Left kidney (tissue), 8 donors: ENCODE measurements at places on chromosomes 5 and 9.
A peak's percentile ranks its signal among the peaks of the same experiment; 100 is the strongest.

- no peak for DNase-seq
Measured at GRCh38 chr5:5481206-5481605, 58.7 kb downstream of the ICE1 start.

DNA sequence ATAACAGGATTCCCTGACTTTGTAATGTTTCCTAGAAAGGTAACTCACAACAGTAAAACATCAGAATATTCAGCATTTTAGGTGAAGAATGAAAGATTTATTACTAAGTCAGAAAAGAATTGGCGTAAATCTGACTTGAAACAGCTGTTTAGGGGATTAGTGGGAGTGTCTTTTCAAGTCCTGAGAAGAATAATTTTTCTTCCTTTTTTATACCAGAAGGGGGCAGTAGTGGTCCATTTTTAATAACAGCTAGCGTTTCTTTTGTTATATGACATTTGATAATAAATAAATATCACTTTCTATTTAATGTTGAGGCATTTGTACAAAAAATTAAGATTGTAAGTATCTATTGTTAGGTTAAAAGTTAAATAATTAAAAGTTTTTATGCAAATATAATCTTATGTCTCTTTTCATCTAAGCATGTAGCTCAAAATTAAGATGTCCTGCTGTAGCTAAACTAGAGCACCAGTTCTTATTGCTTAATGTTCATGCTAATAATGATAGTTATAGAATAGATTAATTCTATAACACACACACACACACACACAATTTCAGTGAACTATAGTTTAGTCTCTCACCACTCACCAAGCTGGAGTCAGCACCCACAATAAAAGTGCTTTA, 258.7 kb upstream of the ARRDC3 start:
- DNase-seq, result peak; percentile 62

DNA sequence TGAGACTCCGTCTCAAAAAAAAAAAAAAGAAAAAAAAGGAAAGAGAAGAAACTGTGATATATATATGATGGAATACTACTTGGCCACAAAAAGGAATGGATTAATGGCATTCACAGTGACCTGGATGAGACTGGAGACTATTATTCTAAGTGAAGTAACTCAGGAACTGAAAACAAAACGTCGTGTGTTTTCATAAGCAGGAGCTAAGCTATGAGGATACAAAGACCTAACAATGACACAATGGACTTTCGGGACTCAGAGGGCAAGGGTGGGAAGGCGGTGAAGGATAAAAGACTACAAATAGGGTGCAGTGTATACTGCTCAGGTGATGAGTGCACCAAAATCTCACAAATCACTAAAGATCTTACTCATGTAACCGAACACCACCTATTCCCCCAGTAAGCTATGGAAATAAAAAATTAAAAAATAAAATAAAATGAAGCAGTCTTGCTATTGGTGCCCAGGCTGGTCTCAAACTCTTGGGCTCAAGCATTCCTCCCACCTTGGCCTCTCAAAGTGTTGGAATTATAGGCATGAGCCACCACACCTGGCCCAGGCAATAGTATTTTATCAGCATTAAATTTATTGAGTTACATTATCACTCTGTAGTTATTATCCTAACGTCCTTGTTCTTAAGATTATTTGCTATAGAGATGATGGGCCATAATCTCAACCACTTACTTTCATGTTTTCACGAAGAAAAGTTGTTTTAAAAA, 71.5 kb upstream of the GPBP1 start:
- DNase-seq, result no peak

GRCh38 chr5:139150367-139150999, 47.7 kb downstream of the SIL1 start:
- DNase-seq, result no peak

- no peak for DNase-seq
Measured at GRCh38 chr5:6899221-6899620, 186.0 kb downstream of the TENT4A start.

- DNase-seq, result no peak
Measured at GRCh38 chr5:180097926-180098325, 26.4 kb upstream of the RNF130 start.

- DNase-seq, result peak; percentile 51
Measured at GRCh38 chr9:15116130-15116580, 190.9 kb downstream of the TTC39B start.

GRCh38 chr5:36743891-36744772, 132.4 kb upstream of the NIPBL start:
- peak; percentile 43 for DNase-seq

DNA sequence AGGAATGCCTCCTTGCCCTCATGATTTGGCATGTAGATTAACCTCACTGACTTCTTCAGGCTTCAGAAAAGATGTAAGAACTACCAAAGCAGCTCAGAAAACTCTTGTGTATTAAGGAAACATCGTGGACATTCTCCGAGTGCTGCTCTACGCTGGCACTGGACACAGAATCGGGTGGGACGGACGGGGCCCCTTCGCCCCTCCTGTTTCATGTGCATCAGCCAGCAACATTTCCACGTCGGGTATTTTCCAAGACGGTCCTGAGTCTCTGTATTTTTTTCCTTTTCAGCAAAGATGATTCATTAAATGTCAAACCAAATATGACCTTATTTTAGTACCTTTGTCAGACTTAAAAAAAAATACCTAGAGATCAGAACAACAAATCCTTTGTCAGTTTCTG, 583.6 kb downstream of the CCDC171 start:
- no peak for DNase-seq

DNA sequence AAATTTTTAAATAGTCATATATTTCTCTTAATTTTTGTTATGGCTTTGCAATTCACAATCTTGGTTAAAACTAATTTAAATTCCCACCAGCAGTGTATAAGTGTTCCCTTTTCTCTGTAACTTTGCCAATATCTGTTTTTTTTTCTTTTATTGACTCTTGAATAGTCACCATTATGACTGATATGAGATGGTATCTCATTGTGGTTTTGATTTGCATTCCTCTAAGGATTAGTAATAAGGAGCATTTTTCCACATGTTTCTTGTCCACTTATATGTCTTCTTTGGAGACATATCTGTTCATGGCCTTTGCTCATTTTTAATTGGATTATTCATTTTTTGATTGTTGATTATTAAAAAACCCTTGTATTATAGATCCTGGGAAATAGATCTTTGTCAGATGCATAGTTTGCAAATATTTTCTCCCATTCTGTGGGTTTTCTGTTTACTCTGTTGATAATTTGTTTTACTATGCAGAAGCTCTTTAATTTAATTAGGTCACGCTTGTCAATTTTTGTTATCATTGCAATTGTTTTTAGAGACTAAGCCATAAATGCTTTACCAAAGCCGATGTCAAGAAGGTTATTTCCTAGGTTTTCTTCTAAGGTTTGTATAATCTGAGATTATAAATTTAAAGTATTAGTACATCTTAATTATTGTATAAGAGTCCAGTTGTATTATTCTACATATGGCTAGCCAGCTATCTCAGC, 610.9 kb downstream of the CHSY3 start:
- no peak for DNase-seq
